ENCODE measurements at places on chromosomes 3 and 15.
A peak's percentile ranks its signal among the peaks of the same experiment; 100 is the strongest.

DNA sequence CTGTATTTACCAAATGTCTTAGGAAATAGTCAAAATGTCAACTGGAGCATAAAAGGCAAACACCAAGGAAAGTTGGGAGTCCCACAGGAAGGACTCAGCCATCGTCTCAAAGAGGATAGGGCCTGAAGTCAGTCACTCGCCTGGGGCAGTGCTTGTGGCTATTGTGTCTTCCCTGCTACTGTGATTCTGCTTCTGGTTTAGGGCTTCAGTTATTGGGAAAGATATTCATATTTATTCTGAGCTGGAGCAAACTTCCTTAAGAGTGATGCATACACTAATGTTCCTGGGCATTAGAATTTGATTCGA is 118.1 kb downstream of the EDEM1 start:
- no peak for DNase-seq

GRCh38 chr15:99906311-99906710 is 173.1 kb upstream of the LYSMD4 start:
- no peak for DNase-seq

DNA sequence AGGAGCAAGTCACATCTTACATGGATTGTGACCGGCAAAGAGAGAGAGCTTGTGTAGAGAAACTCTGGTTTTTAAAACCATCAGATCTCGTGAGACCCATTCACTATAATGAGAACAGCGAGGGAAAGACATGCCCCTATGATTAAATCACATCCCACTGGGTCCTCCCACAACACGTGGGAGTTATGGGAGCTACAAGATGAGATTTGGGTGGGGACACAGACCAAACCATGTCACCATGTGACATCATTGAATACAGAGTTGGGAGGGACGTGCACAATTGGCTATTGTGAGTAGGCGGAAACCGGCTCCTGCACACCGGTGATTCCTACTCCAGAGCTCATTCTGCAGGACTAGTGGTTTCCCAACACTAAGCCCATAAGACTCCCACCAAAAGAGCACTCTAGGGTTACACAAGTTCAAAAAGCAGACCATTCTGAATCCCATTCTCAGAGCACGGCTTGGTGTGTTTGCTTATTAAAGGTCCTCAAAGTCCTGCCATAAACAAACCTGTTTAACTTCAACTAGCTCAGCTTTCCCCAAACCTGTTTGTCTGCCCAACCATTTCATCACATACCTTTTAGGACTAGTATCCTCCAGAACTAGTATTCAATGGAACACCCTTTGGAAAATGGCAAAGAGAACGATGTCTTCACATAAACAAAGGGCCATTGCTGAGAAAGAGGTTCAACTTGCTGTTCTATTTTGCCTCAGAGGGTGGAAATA is 167.6 kb downstream of the TLE3 start:
- DNase-seq: no peak

DNA sequence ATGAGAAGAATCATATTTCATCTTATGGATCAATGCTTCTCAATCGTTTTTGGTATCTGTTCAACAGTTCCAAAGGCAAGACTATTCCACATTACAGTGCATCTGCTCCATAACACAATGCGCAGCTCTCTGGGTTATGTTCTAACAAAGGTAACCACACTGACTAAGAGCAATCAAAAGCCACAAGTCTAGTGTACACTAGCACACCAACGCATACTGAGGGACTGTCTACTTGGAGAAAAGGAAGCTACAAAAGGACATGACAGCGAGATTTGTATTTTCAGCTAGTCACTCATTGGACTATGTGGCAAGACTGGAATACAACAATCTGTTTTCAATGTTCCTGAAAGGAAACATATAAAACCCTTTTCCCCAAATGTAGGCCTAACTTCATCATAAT is 35.8 kb downstream of the SETD2 start:
- DNase-seq: no peak

GRCh38 chr3:76615719-76616118 is 424.2 kb upstream of the ROBO2 start:
- DNase-seq: no peak

DNA sequence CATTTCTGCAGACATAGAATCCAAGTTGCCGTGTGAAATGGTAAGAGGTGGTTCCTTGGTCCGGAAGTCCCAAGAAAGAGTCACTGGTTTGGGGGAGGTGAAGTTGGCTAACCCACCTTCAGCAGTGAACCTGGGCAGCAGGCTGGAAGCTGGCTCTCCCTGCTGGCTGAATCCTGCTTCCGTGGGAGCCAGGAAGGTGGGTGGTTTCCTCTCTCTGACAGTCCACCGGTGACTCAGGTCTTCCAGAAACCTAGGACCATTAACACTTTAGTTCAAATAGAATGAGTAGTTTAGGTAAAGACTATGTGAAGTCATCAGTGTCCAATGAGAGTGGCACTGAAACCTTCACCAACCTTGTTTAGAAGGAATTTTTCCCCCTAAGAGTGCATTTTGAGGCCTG is 87.4 kb upstream of the CACNA2D3 start:
- DNase-seq: no peak

DNA sequence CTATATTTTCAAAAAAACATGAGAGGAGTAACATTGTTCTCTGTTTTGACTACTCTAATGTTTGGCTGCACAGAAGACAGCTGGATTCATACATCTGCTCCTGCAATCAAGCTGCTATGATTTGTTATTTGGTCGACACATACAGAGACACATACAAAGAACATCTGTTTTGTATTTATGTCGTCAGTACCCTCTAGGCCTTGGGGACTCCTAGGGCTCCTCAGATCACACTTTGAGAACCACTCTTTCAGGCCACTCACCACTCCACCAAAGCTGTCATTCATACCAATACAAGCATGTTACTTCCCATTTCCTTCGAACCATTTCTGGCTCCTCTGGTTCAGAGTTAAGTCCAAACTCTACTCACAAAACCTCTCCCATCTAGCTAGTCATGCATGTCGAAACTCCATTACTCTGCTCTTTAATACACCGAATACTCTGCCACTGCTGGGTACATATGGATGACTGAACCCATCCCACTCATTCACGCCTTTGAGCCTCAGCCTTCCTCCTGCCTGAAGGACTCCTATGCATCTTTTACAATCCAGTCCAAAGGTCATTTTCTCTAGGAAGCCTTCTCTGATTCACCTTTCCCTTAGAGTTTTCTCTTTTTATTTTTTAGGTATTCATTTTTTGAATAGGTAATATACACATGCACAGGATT is 102.9 kb upstream of the ARHGEF3 start:
- no peak for DNase-seq

GRCh38 chr3:126665221-126665936 is 10.5 kb upstream of the TXNRD3 start:
- DNase-seq: no peak

DNA sequence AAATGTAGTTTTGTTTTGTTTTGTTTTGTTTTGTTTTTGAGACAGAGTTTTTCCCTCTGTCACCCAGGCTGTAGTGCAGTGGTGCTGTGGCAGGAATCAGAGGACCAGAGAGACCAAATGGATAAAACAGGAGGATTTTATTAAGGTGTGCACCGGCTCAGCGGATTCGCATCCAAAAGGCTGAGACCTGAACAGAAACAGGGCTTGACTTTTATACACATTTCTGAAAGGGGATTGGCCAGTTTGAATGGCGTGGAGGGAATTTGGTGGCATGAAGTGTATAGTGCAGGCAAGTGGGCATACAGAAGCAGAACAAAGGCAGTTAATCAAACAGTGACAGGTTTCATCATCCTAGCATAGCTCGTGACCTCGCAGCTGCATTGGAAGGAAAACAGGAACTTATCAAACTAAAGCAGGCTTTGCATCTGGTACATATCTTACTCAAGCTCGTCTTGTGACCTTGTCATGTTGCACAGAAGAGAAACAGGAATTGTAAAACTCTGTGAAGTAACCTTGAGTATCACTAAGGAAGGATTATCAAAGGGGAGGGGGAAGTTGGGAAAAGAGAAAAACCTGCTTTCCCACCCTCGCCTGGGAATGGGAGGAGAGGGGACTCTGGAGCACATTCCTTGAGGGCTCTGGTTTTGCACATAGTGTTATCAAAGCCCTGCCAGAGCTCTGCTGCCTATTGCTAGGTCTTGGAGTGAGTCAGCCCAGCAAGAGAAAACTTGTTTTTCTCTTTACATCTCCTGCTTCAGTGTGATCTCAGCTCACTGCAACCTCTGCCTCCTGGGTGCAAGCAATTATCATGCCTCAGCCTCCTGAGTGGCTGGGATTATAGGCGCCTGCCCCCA is 38.5 kb downstream of the C3orf62 start:
- peak; percentile 12 for DNase-seq

- no peak for DNase-seq
Measured at GRCh38 chr3:197019535-197019934, 10.1 kb downstream of the MELTF start.

GRCh38 chr3:152281133-152281713 is 12.5 kb downstream of the MBNL1 start:
- no peak for DNase-seq

GRCh38 chr3:123339302-123339701 is 109.6 kb downstream of the ADCY5 start:
- no peak for DNase-seq

GRCh38 chr15:44968475-44968874 is 12.0 kb downstream of the TERB2 start:
- DNase-seq: no peak

DNA sequence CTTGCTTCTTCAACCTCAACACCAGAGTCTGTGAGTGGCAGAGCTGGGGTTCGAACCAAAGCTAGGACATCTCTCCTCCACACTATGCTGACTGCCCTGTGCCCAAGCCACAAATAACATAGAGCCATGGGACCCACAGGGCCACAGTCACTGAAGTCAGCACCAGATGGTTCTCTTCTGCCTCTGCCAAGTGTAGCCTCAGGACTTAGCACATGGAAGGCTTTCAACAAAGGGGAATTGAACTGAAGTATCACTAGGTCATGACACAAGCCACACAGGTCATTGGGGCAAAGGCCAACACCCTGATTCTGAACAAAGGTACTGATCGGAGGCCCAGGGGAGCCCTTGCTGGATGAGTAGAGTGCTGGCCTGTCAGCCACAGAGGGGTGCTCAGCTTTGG is 83.6 kb downstream of the BDH1 start:
- DNase-seq: no peak

GRCh38 chr15:88998980-88999713 is 86.0 kb upstream of the MFGE8 start:
- no peak for DNase-seq

DNA sequence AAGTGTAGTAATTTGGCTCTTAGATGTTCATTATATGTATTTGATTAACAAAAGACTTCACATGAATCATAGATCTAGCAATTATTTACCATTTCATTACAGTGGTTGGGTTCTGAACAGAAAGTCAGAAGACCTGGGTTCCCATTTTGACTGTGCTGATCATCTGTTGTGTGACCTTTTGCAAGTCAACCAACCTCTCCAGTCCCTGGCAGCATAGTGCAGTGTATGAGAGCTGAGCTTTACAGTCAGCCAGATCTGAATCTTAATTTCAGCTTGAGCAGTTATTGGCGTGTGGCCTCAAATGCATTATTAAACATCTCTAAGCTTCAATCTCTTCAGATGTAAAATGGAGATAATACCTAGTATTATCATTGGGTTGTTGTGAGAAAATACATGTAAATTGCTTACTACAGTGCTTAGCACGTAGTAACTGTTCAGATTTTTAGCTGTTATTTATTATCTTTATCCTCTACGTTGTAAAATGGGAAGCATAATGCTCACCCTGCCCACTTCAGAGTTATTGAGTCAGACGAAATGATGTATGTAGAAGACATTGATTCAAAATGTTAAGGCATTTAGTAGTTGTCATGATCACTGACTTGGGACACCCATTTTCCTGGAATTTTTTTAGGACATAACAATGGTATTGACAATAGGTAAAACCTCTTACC is 104.0 kb downstream of the KLHL25 start:
- DNase-seq: peak; percentile 76

- no peak for DNase-seq
Measured at GRCh38 chr15:32124726-32125125, 94.4 kb downstream of the CHRNA7 start.

- DNase-seq: no peak
Measured at GRCh38 chr3:175655351-175655750, 796.2 kb downstream of the NAALADL2 start.

DNA sequence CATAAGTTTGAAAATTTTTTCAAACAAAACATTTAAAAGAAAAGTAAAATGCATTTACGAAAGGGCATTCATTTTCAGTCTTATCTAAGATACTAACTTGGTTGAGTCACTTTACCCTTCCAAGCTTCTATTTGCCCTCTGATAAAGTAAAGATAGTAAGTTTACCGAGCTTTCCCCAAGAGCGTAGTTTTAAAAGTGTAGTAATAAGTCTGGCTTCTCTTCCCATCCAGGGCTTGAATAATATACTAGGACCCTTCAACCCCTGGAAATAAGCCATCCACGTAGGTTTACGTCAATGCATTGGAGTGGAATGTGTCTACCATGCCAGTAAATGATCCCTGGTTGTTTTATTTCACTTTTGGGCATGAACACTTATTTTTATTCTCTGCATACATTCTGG is 608.3 kb downstream of the NTRK3 start:
- DNase-seq: no peak

GRCh38 chr15:77568973-77569728 is 63.6 kb downstream of the LINGO1 start:
- DNase-seq: no peak

DNA sequence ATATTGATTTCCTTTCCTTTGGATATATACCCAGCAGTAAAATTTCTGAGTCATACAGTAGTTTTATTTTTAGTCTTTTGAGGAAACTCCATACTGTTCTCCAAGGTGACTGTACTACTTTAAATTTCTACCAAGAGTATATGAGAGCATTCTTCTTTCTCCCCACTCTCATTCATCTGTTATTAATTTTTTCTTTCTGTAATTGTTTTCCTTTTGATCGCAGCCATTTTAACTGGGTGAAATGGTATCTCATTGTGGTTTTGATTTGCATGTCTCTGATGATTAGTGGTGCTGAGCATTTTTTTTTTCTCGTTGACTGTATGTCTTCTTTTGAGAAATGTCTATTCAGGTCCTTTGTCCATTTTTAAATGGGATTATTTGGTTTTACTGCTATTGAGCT is 18.3 kb upstream of the VGLL3 start:
- DNase-seq: no peak

- DNase-seq: no peak
Measured at GRCh38 chr3:74633021-74633420, 18.6 kb upstream of the CNTN3 start.

DNA sequence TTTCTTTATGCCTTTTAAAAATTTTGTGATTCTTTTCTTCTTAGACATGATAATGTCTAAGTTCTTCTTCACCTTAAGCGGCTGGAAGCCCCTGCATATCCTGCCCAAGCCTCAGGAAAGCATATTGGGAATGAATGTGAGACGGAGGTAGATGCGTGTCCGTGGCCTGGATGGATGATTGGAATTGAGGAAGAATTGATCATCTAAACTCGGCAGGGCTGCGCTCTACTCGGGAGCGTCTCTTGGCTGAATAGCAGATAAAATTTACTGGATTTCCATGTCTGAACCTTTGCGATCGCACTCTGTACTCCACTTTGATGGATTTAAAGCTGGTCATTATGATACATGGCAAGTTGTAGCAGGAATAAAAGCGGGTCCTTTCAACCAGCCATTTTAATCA is 406.7 kb upstream of the ONECUT1 start:
- no peak for DNase-seq
